ENCODE measurements at places on chromosomes 1 and 21. TPM values are rescaled to one million over a fixed set of nuclear protein-coding genes. Genes with fewer than 3 reads are reported as not detected.

DNA sequence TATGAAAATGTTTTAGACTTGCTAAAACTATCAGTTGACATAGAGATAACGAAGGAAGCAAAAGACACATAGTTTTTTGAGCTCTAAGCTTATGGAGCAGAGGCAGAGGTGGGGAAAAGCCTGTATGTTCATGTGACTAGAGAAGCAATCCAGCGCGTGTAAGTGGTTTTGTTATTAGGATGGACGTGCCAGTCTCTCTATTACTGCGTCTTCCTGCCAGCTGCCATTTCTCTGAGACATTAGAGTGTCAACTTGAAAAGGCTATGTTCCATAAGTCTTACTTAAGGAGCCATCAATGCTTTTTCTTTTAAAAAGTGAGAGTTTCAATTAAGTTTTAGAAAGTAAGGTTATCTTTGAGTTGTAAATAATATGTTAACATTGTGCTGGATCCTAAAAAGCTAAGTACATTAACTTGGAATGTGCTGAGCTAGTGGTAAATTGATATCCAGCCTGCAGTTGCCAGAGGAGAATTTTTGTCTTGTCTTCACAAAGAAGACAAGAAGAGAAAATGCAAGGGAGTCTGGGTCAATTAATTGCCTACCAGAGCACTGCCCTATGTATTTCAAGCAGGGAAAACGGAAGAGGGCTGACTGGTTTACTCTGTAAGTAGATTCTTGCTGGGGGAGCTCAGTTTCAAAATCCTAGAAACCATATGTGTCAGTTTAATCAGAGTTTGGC lies 161.8 kb upstream of the B3GALT2 start:
- no peak for DNase-seq

GRCh38 chr1:152957561-152957960 lies 10.6 kb downstream of the SPRR5 start:
- DNase-seq, result no peak

- DNase-seq, result peak; percentile 22
Measured at GRCh38 chr21:34875830-34876229, 173.3 kb downstream of the RUNX1 start.

DNA sequence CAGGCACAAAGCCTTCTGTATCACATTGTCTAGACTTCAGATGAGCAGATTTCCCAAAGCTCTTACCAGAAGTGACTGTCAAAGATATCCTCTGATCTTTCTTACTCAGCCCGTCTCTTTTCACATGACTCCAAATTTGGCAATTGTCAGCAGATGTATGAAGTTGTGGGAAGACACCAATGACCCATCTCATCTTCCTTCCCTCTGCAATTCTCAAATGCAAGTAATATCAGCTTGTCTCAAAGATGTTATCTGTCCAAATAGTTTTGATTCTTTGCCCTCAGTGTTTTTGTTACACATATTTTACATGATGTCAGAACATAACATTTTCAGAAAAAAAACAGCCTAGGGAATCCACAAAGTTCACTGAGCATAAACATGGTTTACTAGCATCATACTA lies 45.1 kb upstream of the RGS2 start:
- DNase-seq, result no peak

- DNase-seq, result no peak
Measured at GRCh38 chr1:222084996-222085395, 343.1 kb upstream of the DUSP10 start.

GRCh38 chr1:32249831-32250525 lies 1.1 kb upstream of the LCK start:
- DNase-seq, result no peak

- DNase-seq, result no peak
Measured at GRCh38 chr1:170461762-170462384, 70.1 kb upstream of the GORAB start.

DNA sequence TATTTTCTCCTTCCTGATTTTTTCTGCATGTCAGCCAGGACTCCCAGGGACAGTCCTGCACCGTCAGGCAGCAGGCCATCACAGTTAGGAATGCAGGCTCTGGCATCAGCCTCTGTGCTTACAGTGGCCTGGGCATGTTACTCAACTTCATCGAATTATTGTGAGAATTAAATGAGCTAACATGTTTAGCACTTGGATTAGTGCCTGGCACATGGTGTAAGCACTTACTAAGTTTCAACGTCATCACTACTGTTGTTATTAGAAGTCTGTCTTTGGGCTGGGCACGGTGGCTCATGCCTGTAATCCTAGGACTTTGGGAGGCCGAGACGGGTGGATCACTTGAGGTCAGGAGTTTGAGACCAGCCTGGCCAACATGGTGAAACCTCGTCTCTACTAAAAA lies 45.1 kb downstream of the SCCPDH start:
- DNase-seq, result no peak

DNA sequence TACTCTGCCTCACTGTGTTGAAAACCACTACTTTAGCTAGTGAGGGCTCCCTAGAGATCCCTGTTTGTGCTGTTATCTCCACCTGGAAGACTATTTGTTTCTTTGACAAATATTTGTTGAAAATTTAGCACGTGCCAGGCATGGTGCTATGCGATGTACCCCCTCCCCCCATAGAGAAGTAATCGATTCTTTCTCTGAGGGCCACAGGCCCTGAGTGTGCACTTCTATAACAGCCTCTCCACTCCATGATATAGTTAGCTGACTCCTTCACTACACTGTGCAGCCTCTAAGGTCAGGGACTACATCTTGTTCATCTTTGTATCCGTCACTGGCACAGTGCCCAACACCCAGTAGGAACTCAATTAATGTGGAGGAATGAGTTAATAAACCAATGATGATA lies 17.3 kb upstream of the RBM15 start:
- DNase-seq, result no peak

- DNase-seq, result no peak
Measured at GRCh38 chr1:25198663-25199252, 33.5 kb downstream of the SYF2 start.

DNA sequence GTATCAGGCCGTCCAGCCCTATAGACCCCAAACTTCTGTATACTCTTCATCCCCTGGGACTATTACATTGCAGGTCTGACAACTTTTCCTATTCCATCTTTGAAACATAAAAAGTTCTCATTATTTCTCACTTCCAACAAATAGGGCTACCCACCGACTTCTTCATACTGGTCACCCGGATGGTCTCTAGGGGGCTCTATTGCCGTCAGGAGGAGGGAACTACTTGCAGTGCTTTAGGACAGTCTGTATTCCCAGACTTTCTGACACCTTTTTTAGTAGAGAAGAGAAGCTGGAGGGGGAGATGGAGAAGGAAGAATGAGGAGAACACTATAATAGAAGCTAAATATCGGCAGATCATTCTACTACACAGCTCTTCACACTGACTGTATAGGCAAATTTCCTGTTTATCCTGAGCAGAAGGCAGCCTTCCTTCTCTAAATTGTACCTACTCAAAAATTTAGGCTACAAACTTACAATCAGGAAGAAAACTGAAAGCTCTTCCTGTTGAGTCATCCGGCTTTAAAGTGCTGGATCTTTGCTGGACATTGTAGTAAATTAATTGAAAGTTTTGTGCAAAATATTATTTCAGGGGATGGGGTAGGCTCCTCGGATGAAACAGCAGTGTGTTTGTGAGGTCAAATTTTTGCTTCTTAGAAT lies 54.6 kb downstream of the CDC7 start:
- DNase-seq, result no peak

DNA sequence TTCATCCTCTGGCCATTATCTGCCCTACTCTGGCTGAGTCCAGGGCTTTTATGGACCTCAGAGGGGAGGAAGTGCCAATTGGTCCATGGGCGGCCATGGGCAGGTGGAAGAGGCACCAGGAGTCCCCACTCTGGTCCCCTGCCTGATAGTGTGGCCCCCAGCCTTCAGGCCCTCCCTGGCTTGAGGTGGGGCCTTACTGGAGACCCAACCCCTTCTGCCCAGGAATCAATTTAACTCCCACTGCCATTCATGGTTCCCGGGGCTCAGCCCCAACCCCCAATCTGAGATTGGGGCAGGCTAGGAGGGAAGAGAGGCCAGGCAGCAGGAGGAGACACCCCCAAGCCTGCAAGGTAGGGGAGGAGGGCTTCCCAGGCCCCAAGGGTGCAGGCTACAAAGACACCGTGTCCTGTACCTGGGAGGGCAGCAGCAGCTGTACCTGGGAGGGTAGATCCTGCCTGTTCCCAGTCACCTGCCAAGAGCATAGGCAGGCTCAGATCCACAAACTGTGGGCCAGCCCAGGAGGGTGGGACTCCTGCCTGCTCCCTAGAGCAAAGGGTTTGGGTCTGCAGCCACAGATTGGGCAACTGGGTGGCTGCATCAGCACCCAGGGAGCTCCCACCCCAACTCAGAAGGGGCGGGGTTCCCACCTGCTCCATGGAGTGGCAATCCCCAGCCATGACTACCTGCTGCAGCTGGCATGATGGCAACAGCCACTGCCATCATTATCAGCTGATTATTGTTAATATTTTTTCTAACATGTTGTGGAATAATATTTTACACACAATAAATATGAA lies 1044.1 kb upstream of the B3GALT2 start:
- DNase-seq, result no peak

DNA sequence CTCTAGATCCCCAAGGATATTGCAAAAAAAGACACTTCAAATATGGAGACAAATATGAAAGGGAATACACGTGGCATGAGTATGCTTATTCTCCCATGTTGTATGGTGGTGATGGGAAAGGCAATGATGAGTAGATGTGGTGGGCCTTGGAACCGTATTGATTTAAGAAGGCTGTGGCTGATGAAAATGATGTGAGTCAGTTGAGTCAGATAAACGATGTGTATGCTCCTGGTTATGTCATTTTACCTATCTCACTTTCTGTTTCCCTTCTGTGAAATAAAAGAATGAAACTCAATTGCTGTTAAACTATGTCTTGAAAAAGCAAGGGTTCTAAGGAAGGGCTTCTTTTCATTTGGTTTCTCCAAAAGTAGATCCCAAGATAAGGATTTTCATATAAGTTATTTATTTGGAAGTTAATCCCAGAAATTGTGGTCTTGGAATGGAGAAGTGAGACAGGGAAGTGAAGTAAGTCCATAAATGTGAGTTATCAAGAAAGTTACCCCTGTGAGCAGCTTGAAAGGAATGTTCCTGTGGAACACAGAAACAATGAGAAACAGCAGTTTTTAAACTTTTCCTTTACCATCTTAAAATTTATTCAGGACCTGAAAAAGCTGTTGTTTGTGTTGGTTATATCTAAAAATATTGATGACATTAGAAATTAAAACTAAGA lies 292.0 kb downstream of the DUSP10 start:
- no peak for DNase-seq

DNA sequence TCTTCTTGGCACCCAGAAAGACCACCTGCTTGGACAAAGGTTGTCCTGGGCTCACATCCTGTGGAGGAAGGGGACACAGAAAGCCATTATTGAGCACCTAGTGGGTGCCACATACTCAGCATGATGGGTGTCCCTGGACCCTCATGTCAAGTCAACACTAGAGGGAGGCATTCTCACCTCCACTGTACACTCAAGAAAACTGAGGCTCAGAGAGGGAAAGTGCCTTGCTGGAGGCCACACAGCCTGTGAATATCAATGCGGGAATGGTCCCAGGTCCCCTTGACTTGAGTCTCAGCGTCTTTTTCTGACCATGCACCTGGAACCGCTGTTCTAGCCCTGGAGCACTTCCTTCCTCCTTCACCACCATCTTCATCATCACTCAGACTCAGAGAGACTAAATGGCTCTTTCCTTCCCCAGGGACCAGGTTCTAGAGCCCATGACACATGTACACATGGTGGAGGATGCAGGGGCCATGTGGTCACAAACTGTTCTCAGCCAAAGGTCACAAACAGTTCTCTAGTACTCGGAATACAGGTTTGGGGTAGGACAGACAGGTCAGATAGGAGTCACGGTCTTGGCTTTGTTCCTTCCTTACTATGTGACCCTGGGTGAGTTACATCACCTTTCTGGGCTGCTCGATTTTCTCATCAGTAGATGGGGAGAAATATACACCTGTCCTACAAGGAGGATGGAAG lies 89.2 kb upstream of the WNT4 start:
- no peak for DNase-seq

GRCh38 chr1:210003501-210003900 lies 65.5 kb downstream of the SYT14 start:
- DNase-seq, result no peak

DNA sequence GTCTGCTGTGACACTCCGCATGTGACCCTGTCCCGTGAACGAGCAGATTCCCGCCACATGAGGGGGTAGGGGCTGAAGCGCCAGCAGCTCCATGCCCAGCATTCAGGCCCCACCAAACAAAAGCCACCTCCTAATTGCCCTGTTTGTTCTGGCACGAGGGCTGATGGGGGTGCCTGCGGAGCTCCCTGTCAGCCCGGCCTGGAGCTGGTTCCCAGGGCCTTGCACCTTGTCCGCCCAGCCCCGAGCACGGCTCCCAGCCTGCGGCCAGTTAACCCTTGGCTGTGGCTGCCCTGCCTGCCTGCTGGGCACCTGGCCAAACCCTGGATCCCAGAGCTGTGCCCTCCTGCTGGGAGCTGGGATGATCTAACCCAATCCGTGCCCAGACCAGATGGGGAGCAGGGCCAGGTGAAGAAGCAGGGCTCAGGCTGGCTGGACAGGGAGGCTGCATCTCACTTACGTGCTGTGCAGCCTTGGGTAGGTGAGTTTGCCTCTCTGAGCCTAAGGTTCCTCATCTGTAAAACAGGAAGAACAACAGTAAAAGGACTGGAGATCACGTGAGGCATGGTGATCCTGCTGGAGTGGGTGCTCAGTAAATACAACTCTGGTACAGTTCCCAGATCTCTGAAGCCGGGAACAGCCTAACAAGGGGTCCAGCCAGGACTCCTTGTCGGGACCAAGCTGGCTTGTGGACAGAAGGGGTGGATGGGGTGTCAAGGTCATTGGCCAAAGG lies 110.9 kb upstream of the IFFO2 start:
- DNase-seq, result peak; percentile 90

GRCh38 chr1:57576756-57577155 lies 152.9 kb upstream of the DAB1 start:
- DNase-seq, result no peak

DNA sequence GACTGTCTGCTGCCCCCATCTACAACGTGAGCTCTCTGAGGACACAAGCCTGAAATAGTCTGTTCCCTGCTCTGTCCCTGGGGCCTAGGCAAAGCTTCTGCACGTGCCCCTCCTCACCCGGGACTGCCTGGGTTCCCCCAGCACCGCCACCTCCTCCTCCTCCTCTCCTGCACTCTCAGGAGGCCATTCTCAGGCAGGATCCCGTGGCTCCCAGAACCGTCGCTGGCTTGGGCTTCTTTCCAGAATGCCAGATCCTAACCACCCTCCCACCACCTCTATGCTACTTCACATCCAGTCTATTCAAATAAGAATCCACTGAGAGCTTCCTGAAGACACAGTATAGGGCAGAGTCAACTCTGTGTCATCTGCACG lies 11.2 kb downstream of the NPHP4 start:
- DNase-seq, result no peak

GRCh38 chr1:165717918-165718515 lies 19.7 kb upstream of the ALDH9A1 start:
- DNase-seq, result peak; percentile 86

Gene VASH2
- total RNA-seq, result 14.5 TPM

Gene S100B
- total RNA-seq, result not detected

Gene CRNN
- total RNA-seq, result not detected

Gene OR6K6
- total RNA-seq, result not detected

Gene NUDT4B
- 1.3 TPM for total RNA-seq

Gene SLC25A34
- 2.5 TPM for total RNA-seq

Gene EPHA10
- 0.25 TPM for total RNA-seq

Gene ITGB2
- 0.88 TPM for total RNA-seq

Gene FAM151A
- not detected for total RNA-seq

Gene HIPK1
- 69.9 TPM for total RNA-seq

Measured in endodermal cell (in vitro differentiated cells).